ENCODE measurements at places on chromosomes 7 and 10.
A peak's percentile ranks its signal among the peaks of the same experiment; 100 is the strongest.

DNA sequence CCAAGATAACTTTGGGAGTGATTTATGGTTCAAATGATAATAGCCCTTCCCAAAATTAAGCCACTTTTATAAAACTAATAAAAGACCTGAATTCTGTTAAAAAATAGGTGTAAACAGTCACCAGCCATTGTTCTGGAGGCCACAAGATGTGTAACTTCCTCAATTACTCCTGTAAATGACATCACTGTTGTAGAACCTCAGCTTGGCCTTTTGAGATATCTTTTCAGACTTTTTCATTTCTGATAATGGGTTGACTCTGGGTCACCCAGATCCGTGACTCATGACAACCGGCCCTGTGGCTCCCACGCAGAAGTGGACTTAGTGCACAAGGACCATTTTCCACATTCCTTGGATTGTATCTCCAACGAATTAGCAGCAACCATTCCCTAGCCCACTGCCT, 106.6 kb downstream of the DKK1 start:
- DNase-seq = peak; percentile 81

GRCh38 chr10:129169115-129169514, 297.9 kb upstream of the MGMT start:
- DNase-seq = no peak

GRCh38 chr10:68331455-68332258, at the start of gene HNRNPH3:
TSS of gene HNRNPH3 (plus strand) at chr10:68332064. CDS start at chr10:68337222, 5,158 bp downstream.
- DNase-seq = peak; percentile 92

GRCh38 chr10:45255706-45256105, 59.7 kb downstream of the OR13A1 start:
- no peak for DNase-seq

- DNase-seq = no peak
Observed at GRCh38 chr10:121070275-121071070, 219.3 kb downstream of the WDR11 start.

DNA sequence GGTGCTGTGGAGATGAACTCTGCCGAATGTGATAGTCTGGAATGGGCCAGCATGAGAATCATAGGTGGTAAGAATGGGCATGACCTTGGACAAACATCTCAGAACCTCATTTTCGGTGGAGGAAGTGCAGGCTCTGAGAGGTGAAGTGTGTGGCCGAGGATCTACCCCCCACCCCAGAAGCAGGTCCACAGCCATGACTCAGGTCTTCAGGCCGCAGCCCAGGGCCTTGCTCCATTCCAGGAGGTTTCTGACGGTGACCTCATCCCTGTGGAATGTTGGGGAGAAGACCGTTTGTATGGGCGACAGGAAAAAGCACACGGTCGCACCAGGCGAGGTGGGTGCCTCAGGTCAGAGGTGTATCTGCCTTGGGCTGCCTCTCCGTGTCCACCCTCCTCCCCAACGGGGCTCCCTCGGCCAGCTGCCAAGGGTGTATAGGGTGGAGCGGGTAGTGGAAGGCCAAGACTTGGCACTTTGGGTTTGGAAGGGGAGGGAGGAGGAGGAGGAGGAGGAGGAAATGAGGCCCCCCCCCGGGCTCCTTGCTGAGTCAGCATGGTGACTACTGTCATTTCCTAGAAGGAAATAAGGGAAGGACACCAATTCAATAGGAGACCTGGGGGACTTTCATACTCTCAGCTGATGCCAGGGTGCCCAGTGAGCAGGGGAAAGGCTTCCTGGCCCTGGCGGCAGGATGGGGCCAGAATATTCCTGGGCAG, 168.0 kb upstream of the RHEB start:
- peak; percentile 100 for DNase-seq

GRCh38 chr10:48462482-48463020, 142.3 kb downstream of the ARHGAP22 start:
- no peak for DNase-seq

DNA sequence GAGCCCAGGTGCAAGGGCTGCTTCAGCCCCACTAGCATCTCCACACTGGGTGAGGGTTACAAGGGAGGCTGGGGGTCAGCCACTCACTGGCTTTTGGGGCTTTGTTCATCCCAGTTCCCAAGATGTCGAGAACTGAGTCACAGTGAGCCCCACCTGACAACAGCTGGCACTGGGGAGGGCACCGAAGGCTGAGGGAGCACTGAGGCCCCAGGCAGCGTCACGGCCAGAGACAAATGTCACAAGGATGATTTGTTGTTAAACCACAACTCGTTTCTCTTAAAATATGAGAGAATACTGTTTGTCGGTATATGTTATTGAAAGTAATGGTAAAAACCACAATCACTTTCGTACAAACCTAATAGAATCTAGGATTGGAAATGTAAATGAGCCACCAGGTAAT, 219.9 kb downstream of the CELF2 start:
- no peak for DNase-seq

GRCh38 chr7:30164567-30164966, 29.8 kb downstream of the MTURN start:
- DNase-seq = peak; percentile 54

- no peak for DNase-seq
Observed at GRCh38 chr10:13930120-13930519, 343.4 kb downstream of the PRPF18 start.

GRCh38 chr7:142383841-142384492, 126.1 kb upstream of the PRSS58 start:
- DNase-seq = peak; percentile 41

DNA sequence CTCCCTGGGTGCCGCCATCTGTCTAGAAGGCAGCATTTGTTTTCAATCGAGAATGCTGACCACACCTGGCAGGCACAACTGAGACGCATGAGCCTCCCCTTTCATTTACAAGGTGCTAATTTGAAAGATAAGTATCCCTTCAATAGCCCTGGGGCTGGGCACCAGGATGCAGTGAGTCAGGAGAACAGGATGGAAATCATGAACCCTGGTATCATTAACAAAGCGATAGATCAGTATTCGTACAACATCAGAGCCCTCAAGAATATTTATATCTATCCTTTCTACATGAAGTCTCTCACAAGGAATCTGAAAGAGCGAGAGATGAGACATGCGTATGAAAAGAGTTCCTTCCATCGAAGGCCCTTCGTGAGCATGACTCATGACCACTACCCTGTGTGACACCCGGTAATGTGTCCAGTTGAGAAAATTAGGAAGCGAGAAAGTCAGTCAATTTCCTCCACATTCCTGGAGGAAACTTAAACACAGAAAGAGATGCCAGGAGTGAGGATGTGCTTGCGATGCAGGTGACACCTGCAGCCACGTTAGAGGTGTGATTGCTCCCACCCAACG, 123.1 kb upstream of the PITRM1 start:
- no peak for DNase-seq

DNA sequence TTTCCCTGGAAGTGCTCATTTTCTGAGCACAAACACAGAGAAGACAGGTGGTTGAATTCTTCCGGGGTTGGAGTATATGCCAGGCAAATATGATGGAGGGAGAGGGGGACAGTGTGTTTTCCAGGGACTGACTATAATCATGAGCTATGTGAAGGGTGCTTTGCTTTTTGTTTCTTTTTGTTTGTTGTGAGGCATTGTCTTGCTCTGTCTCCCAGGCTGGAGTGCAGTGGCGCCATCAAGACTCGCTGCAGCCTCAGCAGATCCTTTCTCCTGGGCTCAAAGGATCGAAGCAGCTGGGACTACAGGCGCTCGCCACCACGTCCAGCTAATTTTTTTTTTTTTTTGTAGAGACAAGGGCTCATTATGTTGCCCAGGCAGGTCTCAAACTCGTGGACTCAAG, 47.3 kb upstream of the CPN1 start:
- DNase-seq = no peak

GRCh38 chr7:8190119-8190895, 71.7 kb downstream of the ICA1 start:
- peak; percentile 37 for DNase-seq

DNA sequence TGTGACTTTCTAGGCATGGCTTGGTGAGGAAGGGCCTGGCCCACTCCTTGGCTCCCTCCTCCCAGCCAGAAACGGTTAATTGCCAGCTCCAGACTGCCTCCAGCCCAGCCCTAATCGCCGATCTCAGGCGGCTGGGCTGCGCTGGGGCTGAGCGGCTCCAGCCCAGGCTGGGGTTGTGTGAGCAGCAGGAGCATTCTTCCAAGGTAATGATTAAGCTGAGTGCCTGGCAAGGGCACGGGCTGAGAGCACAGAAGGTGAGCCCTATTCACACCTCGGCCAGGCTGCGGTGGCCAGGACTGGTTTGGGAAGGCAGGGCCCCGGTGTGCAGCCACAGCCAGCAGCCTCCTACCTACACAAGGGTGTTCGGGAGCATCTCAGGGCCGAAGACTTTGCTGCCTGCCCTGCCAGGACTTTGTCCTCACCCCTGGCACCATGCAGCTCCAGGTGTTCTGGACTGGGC, at the start of gene TMEM72:
TMEM72 (plus strand) TSS at position 257 of the 460 bp plus-strand sequence; CDS start at position 433, 176 bp downstream.
- DNase-seq = peak; percentile 73

DNA sequence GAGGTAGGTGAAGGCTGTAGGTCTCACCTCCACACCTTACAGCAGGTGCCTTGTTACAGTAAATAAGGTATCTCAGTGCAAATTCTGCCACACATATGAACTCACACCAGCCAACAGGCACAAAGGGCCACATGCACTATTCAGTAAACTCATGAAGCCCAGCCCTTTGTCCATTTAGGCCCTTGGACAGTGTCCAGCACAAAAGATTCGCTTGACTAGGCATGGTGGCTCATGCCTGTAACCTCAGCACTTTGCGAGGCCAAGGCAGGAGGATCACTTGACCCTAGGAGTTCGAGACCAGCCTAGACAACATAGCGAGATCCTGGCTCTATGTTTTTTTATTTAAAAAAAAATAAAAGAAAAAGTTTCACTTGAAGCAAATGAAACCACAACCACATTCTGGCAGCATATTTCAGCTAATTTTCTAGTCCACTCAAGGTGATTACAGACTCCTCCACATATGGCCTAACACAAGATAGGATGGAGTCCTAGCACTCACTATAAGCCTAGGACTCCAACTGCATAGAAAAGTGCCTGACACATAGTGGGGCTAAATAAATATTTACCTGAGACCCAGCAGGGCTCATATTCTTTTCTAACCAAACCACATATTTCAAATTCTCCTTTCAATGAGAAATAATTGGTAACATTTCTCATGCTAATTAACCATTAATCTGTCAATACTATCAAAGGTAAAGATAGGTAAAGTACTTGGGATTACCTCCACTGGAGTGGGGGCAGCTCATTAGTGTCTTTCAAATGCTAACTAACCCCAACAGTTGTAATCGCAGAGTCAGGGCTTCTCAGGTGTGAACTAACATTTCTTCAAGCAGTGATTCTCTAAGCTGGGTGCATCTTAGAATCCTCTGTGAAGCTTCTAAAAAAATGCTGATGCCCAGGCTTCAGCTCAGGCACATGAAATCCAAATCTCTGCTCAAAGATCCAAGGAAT, 4.5 kb upstream of the ANKRD1 start:
- DNase-seq = peak; percentile 36

DNA sequence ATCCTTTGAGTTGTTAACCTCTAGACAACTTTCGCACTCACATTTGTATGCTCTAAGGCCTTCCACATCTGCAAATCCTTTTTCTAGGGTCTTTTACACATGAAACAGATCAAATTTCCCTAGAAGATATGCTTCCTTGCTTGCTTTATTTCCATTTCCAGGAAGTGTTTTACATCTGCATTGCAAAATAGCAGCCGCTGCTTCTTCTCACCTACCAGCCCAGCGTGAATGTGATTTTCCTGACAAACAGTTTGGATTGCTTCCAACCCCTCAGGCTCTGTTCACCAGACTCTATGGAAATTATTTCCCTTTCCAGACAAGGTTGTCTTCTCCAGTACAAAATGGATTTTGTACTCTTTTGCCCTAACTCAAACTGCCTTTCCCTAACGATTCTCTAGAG, 50.9 kb upstream of the PAPSS2 start:
- DNase-seq = no peak

- no peak for DNase-seq
Observed at GRCh38 chr10:65395631-65396030, 1530.2 kb upstream of the LRRTM3 start.

- DNase-seq = no peak
Observed at GRCh38 chr7:46032942-46033341, 111.9 kb upstream of the IGFBP3 start.

DNA sequence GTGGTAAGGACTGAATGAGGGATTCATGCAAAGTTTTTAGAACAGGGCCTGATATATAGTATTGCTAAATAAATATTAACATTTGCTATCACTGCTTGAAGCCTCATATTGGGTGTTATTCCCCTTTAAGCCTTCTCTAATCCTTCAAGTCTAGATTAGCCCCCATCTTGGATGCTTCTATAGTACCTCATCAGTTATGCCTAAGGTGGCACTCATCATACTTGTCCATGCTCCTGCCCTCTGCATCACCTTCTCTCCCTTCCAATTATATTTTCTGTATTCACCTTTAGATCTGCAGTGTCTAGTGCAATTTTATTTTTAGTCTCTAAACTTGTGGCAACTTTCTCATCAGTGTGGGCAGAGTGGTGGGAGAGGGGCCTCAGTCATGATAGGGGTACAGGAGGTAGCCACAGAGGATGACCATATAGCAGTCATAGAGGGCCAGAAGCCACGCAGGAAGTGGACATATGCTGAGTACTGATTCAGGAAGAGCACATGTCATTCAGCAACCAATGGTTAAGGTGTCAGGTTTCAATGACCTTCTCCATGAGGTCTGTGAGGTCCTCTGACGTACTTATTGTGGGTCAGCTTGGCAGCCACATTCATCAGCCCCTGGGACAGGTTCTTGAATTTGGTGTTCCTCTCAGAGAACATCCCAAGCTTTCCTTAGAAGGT, 2.5 kb downstream of the ENTPD1 start:
- no peak for DNase-seq

DNA sequence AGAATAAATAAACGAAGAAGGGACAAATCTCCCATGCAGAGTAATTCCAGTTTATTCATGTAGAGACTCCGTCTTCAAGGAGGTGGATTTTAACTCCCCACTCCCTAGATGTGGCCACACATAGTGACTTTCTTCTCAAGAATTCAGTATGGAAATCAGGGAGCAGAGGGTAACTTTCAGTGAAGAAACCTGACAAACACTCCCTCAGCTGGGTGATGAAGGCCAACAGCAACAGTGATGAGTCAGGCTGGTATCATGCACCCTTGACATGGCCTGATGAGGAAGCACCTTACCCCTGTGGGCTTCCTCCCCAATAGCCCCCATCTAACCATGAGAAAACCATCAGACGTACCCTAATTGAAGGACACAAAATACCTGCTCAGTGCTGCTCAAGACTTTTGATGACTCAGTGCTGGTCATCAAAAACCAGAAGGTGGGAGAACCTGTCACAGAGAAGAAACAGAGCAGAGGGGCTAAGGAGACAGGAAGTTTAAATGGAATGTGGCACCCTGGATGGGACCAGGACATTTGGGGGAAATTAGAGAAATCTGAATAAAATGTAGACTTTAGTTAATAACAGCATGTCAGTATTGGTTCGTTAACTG, 50.6 kb downstream of the ADAMTS14 start:
- DNase-seq = peak; percentile 49

Data from RCC 7860 (cell line).